Naive thymus-derived CD4-positive, alpha-beta T cell (primary cell): ENCODE measurements at places on chromosomes 11 and 22. TPM values are rescaled to one million over a fixed set of nuclear protein-coding genes. Genes with fewer than 3 reads are reported as not detected.
A peak's percentile ranks its signal among the peaks of the same experiment; 100 is the strongest.

The HPX gene
- total RNA-seq = 0.56 TPM in 1 of 2 replicates, not detected in the other

The CARD18 gene
- not detected in 2 replicates for total RNA-seq

- no peaks in the 10 kb centered on the region for H3K27me3 ChIP-seq
- H3K4me3 ChIP-seq = no peak overlapping the region
- H3K4me1 ChIP-seq = peaks cover 8% of the 10 kb centered on the region
- DNase-seq = peak; percentile 27
- H3K27ac ChIP-seq = no peak overlapping the region
These were observed 32.9 kb upstream of the HORMAD2 start for GRCh38 chr22:30047364-30047738.

DNA sequence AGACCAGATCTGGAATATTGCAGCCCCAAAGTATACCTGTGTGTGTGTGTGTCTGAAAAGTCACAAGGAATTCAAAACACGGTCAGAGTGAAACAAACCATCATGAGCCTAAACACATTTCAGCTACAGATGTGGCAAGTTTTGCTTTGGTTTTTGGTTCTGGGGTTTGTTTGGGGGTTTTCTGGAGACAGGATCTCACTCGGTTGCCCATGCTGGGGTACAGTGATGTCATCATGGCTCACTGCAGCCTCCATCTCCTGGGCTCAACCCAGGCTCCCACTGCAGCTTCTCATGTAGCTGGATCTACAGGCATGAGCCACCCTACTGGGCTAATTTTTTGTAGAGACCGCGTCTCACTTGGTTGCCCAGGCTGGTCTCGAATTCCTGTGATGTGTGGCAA, 41.4 kb upstream of the PHF21A start:
- H3K4me1 ChIP-seq = no peaks in the 10 kb centered on the region
- H3K27ac ChIP-seq = no peak overlapping the region
- H3K27me3 ChIP-seq = no peaks in the 10 kb centered on the region

- no peak for DNase-seq
- peaks cover 17% of the 10 kb centered on the region for H3K36me3 ChIP-seq
- peaks cover 19% of the 10 kb centered on the region for H3K4me1 ChIP-seq
- H3K27ac ChIP-seq = peak overlapping the region; percentile 85
- H3K27me3 ChIP-seq = no peaks in the 10 kb centered on the region
- peak overlapping the region; percentile 70 for H3K4me3 ChIP-seq
These were observed 1.2 kb downstream of the CASP1 start for GRCh38 chr11:105033781-105034180.

GRCh38 chr22:49915610-49916009, 2.6 kb downstream of the ALG12 start:
- no peaks in the 10 kb centered on the region for H3K27me3 ChIP-seq
- no peak for DNase-seq
- H3K4me3 ChIP-seq = no peak overlapping the region

DNA sequence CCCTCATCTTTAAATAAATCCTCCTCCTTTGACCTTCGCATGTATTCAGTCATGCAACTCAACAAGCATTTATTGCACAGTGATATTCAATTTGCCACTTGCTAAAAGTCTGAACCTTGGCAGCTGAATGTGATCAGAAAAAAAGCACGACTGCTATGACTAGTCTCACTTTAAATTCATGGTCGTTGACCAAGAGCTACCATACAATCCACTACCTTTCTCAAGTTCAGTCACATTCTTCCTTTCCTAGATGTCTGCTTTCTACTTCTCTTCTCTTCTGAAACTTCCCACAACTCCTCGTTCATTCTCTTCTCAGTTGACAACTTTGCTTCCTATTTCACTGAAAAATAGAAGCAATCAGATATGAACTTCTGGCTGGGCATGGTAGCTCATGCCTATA, 2.0 kb upstream of the SAA1 start:
- DNase-seq = no peak
- no peak overlapping the region for H3K27ac ChIP-seq
- H3K36me3 ChIP-seq = no peaks in the 10 kb centered on the region
- no peaks in the 10 kb centered on the region for H3K27me3 ChIP-seq
- H3K4me1 ChIP-seq = peaks cover 3% of the 10 kb centered on the region

GRCh38 chr11:120389693-120390584, 53.7 kb downstream of the ARHGEF12 start:
- no peak overlapping the region for H3K4me3 ChIP-seq
- H3K27me3 ChIP-seq = no peaks in the 10 kb centered on the region
- H3K27ac ChIP-seq = no peak overlapping the region
- DNase-seq = no peak
- no peaks in the 10 kb centered on the region for H3K36me3 ChIP-seq

- no peak overlapping the region for H3K4me3 ChIP-seq
- no peaks in the 10 kb centered on the region for H3K27me3 ChIP-seq
- no peak for DNase-seq
- H3K4me1 ChIP-seq = no peaks in the 10 kb centered on the region
- H3K27ac ChIP-seq = no peak overlapping the region
These were observed 114.2 kb upstream of the CADM1 start for GRCh38 chr11:115618428-115618827.
